ENCODE measurements at places on chromosomes 1 and 21. TPM values are rescaled to one million over a fixed set of nuclear protein-coding genes. Genes with fewer than 3 reads are reported as not detected.

GRCh38 chr1:71135571-71135970, 54.7 kb upstream of the ZRANB2 start:
- no peak for DNase-seq

DNA sequence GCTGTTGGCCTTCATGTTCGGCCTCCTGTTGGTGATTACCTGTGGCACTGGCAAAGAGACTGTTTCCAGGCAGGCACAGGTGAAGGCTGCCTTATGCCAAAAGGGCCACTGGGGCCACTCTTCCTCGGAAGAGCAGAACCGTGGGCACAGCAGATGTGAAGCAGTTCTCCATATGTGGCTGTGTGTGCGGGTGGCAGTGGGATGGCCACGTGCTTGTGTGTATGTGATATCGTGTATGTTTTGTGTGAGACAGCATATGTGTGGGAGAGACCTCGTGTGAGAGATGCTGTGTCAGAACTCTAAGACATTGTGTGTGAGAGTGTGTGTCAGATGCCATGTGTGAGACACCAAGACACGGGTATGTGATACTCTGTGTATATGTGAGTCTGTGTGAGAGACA, 53.4 kb upstream of the KDM4A start:
- no peak for DNase-seq

GRCh38 chr1:25430967-25431881, 527 bp downstream of the MACO1 start:
- no peak for DNase-seq

DNA sequence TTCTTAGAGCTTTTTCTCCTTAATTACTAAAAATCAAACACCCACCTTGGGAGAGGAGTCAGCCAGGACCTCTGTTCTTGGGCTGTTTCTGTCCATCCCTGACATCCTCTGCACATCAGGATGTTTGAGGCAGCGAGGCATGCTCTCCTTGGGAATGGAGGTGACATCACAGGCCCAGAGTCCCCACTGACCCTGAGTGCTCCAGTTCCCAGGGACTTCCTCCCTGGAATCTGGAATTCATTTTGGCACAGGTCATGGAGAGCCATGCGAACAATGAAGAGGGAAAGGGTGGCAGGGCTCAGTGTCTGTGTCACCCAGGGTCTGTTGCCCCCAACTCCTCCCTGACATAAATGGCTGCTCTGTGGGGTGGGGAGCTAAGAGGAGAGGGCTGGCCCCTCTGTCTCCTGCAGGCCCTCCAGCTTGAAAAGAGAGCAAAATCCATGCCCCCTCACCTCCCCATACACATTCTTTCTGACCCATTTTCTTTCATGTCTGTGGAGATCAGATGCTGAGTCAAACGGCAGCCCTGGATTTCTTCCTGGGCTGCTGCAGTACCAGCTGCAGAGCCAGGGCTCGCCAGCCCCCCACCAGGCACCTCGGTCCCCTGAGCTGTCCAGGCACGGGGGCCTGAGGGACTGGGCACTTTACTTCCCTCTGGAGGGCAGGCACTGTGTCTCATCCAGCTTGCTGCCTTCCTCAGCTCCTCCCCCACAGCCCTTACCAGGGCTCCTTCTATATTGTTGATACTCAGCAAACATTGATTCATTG, 102.0 kb downstream of the NMNAT2 start:
- DNase-seq = no peak

- DNase-seq = no peak
Observed at GRCh38 chr1:159952932-159953331, 1.1 kb downstream of the SLAMF9 start.

Gene GPR25
- polyA plus RNA-seq = not detected

Gene SWT1
- 11.5 TPM for polyA plus RNA-seq
